ENCODE measurements at places on chromosomes 2 and 18.

GRCh38 chr2:133271105-133271504 lies 297.2 kb downstream of the NCKAP5 start:
- DNase-seq: no peak

- no peak for DNase-seq
Observed at GRCh38 chr18:33505297-33505696, 64.8 kb upstream of the CCDC178 start.

DNA sequence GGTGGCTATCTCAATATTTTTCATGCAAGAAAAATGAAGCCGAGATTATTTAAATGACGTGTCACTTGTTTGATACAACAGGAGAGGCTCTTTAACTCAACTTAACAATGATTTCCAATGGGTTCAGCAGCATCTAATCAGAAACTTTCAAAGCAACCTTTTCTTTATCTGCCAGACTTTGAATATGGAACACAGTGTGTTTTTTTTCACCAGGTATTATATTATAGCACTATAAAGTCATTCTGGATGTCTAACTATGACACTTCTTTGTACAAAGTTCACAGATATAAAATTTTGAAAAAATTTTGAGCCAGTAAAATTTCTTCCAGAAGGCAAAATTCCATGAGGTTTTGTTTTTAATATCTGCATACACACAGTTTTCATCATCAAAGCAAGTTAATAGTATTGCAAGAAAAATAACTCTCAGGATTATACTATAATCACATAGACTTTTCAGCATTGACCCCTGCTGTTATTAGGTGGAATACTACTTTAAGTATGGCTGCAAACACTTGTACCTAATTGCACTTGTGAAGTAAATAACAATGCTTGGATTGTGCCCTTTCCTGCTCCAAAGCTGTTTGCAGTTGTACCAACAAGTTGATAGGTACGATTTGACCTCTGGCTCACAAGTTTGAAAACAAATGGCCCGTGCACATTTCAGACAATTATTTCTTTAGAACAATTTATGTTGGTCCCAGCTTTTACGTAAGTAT lies 44.0 kb upstream of the DSG1 start:
- DNase-seq: no peak

- no peak for DNase-seq
Observed at GRCh38 chr2:23706613-23707078, 220.3 kb downstream of the ATAD2B start.

GRCh38 chr2:120313695-120314615 lies 32.0 kb upstream of the INHBB start:
- no peak for DNase-seq

GRCh38 chr18:25053466-25053865 lies 298.5 kb downstream of the ZNF521 start:
- no peak for DNase-seq

DNA sequence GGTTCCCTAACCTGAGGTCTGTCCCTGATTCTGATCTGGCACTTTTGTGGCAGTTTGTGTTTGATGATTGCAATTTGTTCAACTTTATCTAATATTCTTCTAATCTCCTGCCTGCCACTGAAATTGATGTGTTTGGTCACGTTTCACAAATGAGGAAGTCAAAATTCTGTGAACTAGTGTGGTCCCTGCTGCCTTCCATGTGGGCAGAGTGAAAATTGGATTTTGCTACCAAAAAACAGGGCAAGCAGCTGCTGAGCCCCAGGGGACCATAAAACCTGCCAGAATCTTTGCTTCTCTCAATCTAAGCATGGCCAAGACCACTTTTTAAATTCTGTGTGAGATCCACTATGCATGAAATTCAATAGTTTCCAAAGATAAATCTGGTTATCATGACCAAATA lies 195.5 kb upstream of the CYRIA start:
- DNase-seq: no peak

DNA sequence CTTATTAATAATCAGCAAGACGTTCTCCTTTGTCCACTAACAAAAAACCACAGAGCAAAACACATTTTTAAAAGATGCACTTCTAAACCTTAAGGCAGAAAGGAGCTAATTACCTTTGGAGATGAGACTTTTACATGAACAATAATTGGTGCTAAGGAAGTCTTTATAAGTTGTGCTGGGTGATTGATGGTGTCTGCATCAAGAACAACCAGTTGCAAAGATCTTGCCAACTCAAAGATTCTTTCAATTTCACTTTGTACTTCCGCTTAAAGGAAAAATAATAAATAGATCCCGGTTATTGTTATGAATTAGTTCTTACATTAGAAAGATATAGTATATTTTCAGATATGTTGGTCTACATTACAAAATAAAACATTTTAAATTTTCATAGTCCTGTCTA lies 26.9 kb upstream of the ARL5A start:
- no peak for DNase-seq

DNA sequence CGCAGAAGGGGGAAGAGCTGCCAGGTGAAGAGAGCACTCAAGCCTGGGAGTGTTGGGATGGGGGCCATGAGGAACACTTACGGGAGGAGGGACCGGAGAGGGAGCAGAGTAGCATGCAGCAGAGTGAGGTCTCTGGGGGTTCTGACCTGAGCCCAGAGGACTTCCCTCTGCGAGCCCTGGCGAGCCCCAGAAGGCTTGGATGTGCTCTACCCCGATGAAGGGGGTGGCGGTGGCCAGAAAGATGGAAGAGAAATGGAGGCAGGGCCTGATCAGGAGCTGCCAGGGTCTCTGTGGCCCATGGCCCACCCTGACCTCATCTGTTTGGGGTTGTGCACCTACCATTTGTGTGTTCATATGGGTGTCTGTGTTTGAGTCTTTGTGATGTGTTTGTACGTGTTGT lies 42.0 kb downstream of the CROCC2 start:
- DNase-seq: no peak
